ENCODE measurements at places on chromosomes 1 and 21.

GRCh38 chr1:227766653-227767277 is 31.5 kb downstream of the SNAP47 start:
- no peak for DNase-seq

DNA sequence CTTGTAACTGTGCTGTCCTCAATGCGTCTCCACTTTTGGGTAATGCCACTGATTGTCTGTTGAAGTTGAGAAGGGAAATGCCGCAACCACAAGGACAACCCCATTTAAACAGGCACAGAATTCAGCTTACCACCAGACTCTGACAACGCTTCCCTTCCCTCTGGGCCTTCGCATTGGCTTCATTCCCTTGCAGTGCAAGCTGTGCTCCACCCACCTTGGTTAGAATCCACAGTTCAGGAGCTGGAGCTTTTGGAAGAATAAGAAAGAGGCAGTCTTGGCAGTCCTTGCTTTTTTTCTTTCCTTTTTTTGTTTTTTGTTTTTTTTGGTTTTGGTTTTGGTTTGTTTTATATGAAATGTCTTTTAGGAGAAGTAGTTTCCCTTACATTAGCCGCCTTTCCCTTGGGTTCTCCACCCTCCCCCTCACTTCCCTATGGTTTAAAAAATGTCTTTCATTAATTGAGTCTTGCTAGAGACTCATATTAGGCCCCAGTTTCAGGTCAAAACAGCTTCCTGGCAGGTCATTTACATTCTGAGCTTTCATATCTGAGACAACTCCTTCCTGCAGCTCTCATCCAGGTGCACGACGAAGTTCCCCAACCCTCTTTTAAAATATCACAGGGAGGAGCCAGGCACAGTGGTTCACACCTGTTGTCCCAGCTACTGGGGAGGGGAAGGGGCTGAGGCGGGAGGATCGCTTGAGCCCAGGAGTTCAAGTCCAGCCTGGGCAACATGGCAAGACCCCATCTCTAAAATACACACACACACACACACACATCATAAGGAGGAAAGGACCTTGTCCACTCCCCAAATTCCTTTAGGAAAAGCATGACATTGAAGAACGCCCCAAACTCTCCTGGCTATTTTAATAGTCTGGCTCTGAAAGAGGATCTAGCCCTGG is 20.7 kb upstream of the LAX1 start:
- DNase-seq, result peak; percentile 55

DNA sequence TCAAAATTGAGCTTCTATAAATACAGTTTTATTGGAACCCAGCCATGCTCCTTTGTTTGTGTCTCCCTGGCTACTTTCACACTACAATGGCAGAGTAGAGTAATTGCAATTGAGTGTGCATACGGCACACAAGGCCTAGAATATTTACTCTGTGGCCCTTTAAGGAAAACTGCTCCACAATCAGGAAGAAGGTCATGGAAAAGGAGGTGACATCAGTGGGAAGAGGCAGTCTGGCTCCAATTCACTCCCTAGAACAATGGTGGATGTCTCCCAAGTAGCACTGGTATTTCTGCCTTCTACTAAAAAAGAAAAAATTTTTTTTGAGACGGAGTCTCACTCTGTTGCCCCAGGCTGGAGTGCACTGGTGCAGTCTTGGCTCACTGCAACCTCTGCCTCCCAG is 51.3 kb downstream of the KRTAP19-8 start:
- no peak for DNase-seq

GRCh38 chr21:38494251-38494642 is 4.0 kb downstream of the ERG start:
- DNase-seq, result no peak

GRCh38 chr1:183744132-183744913 is 60.6 kb upstream of the RGL1 start:
- no peak for DNase-seq

DNA sequence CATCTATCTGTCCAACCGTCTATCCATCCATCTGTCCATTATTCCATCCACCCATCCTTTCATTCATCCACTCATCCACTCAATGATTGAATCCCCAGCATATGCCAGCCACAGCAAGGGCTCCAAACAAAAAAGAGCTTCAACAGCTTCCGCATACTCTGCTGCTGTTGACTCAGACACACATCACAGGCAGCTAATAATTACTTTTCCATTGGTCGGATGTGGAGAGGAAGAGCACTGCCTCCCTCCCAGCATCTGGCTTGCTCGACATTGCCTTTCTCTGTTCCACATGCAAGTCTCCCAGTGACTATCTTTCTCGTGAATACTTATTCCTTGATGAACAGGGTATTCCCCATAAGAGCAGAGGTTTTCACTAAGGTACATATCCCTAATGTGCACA is 176.5 kb downstream of the HIVEP3 start:
- DNase-seq, result no peak

DNA sequence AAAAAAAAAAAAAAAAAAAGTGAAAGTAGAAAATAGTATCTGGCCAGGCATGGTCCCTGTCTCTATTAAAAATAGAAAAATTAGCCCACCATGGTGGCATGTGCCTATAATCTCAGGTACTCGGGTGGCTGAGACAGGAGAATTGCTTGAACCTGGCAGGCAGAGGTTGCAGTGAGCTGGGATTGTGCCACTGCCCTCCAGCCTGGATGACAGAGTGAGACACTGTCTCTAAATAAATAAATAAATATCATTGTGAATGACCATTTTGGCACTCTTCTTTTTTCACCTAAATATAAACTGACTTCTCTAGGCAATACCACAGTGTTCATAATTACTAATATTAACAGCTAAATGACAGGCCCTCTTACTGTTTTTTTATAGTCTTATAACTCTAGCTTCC is 14.5 kb downstream of the ELOA start:
- no peak for DNase-seq

- DNase-seq, result no peak
Observed at GRCh38 chr1:160540859-160541233, 17.8 kb upstream of the SLAMF6 start.

GRCh38 chr1:232648316-232648715 is 18.4 kb upstream of the SIPA1L2 start:
- DNase-seq, result no peak

- peak; percentile 2 for DNase-seq
Observed at GRCh38 chr1:235783148-235783776, 83.4 kb downstream of the LYST start.

DNA sequence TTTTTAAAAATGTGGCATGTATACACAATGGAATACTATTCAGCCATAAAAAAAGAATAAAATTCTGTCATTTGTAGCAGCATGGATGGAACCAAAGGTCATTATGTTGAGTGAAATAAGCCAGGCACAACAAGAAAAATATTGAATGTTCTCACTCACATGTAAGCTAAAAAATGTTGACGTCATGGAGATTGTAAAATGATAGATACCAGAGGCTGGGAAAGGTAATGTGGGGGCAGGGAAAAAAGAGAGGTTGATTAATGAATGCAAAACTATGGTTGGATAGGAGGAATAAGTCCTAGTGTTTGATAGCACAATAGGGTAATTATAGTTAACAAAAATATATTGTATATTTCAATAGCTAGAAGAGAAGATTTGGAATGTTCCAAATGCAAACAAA is 89.1 kb upstream of the SLC35F3 start:
- DNase-seq, result no peak

DNA sequence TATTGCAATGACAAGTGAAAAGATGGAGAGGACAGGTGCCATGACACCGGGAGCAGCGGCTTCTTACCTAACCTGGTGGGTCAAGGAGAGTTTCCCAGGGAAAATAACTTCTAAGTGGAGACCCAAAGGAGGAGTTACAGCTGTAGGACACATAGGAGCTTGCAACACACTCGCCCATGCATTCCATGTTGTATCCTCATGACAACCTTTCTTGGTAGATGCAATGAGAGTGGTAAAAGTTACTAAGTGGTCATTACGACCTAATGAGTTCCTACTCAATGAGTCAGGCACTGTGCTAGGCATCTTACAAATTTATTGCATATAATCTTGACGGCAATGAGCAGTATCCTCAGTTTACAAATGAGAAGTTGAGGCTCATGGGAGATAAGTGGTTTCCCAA is 119.5 kb upstream of the HOOK1 start:
- no peak for DNase-seq

GRCh38 chr1:206866062-206866461 is 639 bp downstream of the IL20 start:
- DNase-seq, result no peak

DNA sequence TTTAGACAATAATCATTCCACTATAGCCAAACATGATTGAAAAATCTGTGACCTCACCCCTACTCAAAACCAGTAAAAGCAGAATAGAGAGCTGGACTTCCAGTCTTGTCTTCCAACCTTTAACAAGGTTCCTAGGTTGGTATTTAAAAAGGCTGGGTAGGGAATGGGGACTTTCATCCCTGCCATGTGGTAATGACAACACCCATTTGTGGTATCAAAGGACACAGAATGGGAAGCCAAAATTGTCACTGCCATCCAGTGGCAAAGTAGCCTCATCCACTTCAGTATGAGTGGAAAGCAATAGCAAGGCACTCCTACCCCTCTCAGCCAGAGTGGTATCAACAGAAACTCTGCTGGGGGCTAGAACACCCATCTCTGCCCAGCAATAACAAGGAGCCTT is 33.9 kb downstream of the UCHL5 start:
- no peak for DNase-seq

- peak; percentile 96 for DNase-seq
Observed at GRCh38 chr1:161305867-161306519, 3.8 kb downstream of the MPZ start.

DNA sequence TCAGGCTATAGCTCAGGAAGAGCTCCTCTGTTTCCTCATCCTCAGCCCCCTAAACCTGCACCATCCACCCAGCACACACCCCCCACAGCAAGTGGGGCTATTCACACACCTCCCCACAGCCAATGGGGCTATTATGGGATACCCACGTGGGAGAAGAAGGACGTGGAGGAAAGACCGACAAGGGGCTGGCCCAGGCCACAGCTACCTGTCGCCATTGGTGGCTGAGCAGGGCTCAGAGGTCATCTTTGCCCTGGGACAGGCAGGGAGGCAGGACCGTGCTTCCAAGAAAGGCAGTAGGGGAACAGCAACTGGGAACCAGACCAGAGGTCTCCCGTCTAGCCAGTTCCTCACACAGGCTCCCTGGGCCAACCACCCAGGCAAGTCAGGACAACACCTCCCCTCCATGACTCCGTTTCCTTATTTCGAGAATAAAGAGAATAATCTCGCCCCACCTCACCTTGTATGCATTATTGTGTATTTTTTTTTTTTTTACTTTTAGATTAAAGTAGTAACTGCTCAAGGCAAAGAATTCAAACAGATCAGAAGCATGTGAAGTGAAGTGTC is 92.3 kb upstream of the TARDBP start:
- no peak for DNase-seq

- DNase-seq, result peak; percentile 38
Observed at GRCh38 chr1:55916481-55916880, 662.9 kb downstream of the PLPP3 start.

DNA sequence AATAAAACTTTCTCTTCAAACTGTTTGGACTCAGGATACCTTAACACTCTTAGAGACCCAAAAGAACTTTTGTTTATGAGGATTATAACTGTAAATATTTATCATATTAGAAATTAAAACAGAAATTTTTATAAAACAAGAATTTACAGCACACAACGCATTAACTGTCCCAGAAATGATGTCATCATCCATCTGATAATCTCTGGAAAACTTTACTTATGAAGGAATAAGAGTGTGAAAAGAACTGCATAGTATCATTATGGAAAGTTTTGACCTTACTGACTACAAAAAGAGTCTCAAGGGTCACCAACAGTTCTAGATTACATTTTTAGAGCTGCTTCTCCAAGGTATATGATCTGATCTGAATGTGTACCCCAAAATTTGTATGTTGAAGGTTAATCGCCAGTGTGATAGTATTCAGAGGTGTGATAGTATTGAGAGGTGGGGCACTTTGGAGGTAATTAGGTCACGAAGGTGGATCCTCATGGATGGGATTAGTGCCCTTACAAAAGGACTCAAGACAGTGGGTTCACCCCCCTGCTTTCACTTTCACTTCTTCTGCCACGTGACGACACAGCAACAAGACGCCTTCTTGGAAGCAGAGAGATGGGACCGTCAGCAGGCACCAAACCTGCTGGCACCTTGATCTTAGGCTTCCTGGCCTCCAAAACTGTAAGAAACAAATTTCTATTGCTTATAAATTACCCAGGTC is 95.7 kb upstream of the NR5A2 start:
- DNase-seq, result no peak

GRCh38 chr1:154970631-154971340 is at the start of gene SHC1:
Gene SHC1 (minus strand): TSS chr1:154970747. CDS start chr1:154970526, 221 bp downstream.
- DNase-seq, result peak; percentile 90

DNA sequence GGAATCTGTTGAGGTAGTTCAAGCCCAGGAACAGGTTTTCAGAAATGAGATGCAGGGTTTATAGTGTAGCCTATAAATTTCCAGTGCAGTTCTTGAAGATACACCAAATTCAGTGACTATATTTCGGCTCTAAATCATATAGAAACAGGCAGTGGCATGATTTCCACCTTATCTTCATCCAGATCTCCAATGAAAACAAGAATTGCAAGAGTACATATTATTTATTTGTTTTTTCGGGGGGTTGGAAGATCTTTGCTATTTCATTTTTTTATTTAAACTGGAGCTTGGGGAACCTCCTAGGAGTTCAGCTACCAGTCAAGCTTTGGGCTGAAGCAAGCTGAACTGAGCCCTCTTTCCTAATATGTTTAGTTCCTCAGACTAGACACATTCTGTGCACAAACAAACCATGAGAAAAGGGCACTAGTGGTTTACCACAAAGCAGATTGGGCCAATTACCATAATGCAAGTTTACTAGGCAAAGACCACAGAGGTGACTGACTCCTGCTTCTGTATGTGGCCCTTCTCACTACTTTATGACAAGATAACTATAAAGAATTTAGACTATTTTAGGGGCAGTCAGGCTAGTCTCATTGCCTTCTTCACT is 68.5 kb downstream of the RGS2 start:
- DNase-seq, result no peak

- DNase-seq, result no peak
Observed at GRCh38 chr1:234763367-234763766, 153.4 kb upstream of the IRF2BP2 start.

GRCh38 chr1:90707363-90707710 is 9.8 kb downstream of the BARHL2 start:
- no peak for DNase-seq

GRCh38 chr1:69110851-69111250 is 456.9 kb upstream of the LRRC7 start:
- DNase-seq, result no peak

- no peak for DNase-seq
Observed at GRCh38 chr21:27802816-27803475, 836.1 kb upstream of the ADAMTS5 start.

GRCh38 chr1:64896551-64896950 is 69.8 kb downstream of the JAK1 start:
- DNase-seq, result no peak

DNA sequence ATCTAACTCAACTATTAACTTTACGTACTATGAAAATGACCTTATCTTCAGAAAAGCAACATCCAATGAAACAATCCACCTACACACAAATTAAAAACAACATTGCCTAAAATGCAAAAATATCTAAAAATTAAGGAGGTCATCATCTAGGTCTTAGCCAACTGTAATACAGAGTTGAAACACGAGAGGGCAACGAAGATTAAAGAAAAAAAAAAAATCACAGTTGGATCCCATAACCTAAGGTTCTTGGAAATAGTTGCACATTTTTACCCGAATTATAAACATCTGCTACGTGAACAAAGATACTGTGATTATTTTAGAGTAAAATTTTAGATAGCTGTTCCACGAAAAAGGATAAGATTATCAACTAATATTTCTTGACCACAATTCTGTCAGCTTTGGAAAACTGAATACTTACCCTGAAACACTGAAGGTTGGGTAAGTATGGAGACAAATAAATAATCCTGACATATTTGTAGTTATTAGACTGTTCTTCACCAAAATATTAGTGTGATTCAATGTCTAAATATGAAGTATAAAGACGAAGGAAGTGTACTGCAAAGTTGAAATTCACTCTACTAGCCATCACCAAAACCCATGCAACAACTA is 88.0 kb upstream of the AK4 start:
- no peak for DNase-seq
